HepG2 (cell line): ENCODE measurements at places on chromosomes 6 and 20. TPM values are rescaled to one million over a fixed set of nuclear protein-coding genes. Genes with fewer than 3 reads are reported as not detected.
A peak's percentile ranks its signal among the peaks of the same experiment; 100 is the strongest.

The CAGE1 gene
- 0.15 TPM in 1 of 2 replicates, not detected in the other for total RNA-seq

The NNAT gene
- not detected in 2 replicates for total RNA-seq

The SLC25A27 gene
- 0.32 and 0.46 TPM in 2 replicates for total RNA-seq

The MBOAT1 gene
- not detected in 2 replicates for total RNA-seq

The MAS1 gene
- total RNA-seq, result not detected in 2 replicates

The POPDC3 gene
- 0.20 TPM in 1 of 2 replicates, not detected in the other for total RNA-seq

The GTF3C6 gene
- 160 and 195 TPM in 2 replicates for total RNA-seq

The TRMT11 gene
- total RNA-seq, result 66.0 and 81.9 TPM in 2 replicates

- DNase-seq, result no peak
Observed at GRCh38 chr6:41678511-41679084, 40.3 kb downstream of the MDFI start.

- no peak for DNase-seq
Observed at GRCh38 chr20:12965870-12966251, 42.9 kb upstream of the SPTLC3 start.

- DNase-seq, result no peak
Observed at GRCh38 chr6:140711019-140711613, 1336.7 kb upstream of the CITED2 start.

DNA sequence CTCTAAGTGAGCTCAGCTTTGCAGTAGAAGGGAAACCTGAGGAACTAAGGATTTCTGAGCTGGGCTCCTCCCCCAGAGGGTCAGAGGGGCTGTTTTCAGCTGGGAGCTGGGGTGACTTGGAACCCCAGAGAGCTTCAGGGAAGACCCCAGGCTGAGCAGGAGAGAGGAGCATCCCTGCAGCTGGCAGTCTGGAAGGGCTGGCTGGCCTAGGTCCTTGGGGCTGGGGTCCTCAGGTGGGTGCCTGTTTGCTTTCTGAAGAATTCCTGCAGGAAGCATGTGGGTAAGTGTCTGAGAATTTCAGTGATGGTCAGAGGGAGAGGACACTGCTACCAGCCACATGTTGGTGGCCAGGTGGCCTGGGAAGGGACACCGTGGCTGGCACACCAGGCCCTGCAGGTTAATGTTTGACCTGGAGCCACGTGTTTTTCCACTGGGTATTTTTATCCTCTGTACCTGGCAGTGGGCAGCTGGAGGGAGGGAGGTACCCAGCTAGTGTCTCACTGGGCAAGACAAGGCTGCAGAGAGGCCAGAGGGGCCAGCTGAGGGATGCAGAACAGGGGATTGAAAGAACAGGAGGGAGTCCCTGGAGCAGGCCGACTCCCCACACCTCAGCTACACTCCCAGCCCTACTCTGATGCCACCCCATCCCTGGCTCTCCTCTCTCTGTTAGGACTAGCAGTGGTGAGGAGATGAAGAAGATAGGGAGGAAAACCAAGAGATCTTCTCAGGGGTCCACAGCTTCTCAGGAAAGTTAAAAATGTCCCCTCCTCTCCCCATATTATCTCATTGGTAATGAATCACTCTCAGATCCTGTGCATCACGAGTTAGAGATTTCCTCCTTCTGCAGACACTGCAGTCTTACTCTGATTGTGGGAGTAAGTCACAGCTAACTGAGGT lies 143.6 kb downstream of the VEGFA start:
- DNase-seq, result no peak

- peak; percentile 58 for DNase-seq
Observed at GRCh38 chr6:113690281-113691259, 166.6 kb upstream of the MARCKS start.

- DNase-seq, result no peak
Observed at GRCh38 chr20:1364106-1364505, 28.7 kb downstream of the FKBP1A start.

DNA sequence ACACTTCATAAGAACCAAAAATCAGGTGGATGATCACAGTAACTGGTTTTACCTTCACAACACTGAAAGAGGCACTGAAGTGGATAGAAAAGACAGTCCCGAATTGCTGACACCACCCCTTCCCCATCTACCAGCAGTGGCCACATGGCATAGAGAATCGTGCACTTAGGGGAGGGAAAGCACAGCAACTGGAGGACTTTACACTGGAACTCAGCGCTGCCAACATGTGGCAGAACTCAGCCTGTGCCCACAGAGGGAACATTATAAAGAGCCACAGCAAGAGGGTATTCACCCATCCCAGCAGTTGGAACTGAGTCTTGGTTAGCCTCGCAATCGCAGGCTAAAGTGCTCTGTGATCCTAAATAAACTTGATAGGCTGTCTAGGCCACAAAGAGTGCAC lies 6.5 kb upstream of the KIAA1586 start:
- no peak for DNase-seq

DNA sequence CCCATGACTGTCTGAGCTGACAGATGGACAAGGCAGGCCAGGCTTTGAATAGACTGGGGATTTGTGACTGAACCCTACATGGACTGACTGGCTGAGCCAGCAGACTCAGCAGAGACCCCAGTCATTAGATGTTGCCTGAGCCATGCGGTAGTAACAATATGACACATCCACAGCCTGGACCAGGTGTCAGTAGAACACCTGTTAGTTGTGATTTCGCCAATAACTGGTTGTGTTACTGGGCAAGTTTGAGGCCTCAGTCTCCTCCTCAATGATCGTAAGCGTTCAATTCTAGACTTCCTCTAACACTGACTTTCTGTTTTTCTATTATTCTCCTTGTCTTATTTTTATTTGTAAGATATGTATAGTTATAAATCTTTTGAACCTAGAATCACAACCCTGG lies 311.9 kb upstream of the MAP3K7 start:
- DNase-seq, result no peak

DNA sequence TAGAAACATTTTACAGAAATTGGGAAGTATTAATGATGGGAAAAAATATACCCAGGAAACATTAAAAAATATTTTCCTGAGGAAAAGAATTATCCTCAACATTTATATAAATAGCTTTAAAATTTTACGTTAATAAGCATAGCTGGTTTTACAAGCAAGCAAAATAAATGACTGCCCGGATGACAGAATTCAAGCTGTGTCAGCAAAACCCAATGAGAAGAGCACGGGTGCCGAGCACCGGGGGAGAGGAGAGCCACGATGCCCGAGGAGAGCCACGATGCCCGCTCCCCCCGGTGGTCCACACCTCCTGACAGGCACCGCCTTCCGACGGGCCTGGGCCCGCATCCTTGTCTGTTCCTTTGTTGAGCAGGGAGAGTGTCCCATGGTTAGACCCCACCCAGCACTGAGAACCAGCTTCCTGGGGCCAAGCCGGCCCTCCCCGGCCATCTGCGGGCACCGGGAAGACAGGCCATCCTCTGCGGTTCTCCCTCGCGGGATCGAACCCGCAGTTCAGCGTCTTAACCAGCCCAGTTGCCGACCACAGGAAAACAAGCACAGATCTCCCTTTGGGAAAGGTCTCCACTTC lies 63.3 kb upstream of the PDE10A start:
- DNase-seq, result no peak

GRCh38 chr20:32018269-32019155 lies 8.3 kb downstream of the CCM2L start:
- peak; percentile 76 for DNase-seq

GRCh38 chr6:34051331-34051919 lies 94.5 kb downstream of the GRM4 start:
- DNase-seq, result no peak

DNA sequence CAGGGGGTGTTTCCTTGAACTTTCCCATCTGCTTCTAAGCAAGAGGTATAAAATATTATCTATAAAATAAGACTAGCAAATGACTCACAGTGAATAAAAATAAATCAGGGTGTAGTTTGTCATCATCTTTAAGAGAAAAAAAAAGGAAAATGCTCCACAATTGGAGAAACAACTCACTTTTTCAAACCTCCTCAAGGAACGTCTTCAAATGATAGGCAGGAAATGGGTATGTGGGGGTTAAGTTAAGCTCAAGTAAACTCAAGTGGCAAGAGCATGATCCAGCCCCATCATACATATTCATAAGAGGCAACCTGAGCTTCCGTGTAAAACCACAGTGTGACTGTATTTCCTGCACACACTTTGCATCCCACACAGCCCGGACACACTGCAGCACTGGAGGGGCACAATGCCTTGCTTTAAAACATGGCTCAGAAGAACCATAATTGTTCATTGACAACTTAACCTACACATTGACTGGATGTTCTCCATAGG lies 58.5 kb upstream of the CEP85L start:
- DNase-seq, result no peak

DNA sequence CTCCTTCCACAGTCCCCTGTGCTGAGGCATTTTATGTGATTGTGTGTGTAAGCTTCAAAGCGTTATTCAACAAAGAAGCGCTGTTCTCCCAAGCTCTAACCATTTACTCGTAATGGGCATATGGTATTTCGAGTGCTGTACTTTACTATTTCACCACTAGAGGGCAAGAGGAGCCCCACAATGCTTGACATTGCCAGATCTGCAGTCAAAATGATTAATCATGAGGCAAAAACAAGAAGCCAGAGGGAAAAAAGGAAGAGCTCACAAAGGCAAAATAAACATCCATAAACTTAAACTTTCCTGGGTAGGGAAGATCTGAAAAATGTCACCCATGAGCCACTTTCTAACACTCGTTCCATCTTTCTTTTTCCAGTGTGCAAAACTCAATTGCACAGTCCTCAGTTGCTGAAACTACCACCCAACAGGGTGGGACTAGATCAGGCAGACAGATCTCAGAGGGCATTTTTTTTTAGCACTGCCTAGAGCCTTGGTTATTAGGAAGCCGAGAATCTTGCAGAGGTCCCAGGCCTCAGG lies 215.0 kb upstream of the PLCB4 start:
- DNase-seq, result peak; percentile 89

DNA sequence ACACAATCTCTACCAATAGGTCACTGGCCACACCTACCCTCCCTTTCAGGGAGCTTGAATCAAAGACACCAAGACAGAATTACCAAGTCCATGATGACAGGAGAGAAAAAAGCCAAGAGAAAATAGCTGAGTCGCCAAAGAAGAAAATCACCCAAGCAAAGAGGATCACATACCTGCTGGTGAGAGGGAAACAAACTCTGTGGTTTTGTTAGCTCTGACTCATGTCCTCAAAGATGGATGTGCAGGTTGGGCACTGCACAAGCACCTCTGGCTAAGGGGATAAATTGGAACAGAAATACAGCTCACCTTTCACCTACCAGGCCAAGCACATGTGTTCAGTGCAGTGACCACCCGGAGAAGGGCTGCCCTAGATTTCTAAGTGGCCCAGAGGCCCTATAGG lies 114.8 kb downstream of the TFAP2A start:
- DNase-seq, result no peak

DNA sequence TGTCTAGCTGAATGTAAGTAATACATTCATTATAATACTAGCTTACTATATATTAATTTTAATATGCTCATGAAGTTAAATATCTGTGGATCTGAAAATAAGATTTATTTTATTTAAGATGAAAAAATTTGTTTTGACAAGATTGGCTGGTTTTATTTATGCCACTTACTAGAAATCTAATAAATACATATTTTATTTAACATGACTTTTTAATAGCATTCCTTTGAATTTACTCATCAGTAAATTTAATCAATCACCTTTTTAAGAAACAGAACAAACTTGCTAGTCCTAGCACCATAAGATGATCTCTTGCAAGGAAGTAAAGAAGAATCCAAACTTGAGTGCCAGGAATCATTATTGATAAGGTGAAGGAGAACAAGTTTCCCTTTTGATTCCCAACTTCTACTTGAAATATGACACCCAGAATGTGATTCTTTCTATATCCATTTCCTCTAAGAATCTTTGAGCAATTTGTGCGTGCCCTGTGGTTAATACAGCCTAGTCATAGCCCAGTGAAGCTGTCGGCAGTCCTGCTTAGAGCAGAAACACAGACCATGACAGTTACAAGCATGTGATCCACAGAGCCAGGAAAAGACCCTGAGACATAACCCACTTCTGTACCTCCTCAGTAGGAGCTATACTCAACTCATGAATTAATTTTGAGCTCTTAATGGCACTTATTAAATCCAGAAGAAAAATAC lies 282.3 kb upstream of the QKI start:
- DNase-seq, result no peak

DNA sequence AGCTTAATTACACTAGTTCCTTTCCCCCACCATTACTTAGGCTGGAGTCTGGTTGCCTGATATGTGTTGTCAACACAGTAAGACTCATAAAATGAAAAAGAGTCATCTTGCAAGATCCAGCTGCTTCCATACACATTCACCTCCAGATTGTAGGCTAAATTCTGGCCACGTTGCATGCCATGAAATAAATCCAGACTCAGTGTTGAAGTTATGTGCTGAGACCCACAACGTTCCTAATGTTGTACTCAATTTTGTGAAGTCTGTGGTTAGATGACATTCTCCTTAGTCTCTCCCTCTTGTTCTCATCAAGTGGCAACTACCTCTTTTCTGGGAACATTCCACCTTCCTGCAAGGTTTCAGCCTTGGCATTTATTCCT lies 212.3 kb downstream of the LMBRD1 start:
- DNase-seq, result no peak

GRCh38 chr20:21583486-21584168 lies 69.8 kb upstream of the NKX2-2 start:
- DNase-seq, result no peak

DNA sequence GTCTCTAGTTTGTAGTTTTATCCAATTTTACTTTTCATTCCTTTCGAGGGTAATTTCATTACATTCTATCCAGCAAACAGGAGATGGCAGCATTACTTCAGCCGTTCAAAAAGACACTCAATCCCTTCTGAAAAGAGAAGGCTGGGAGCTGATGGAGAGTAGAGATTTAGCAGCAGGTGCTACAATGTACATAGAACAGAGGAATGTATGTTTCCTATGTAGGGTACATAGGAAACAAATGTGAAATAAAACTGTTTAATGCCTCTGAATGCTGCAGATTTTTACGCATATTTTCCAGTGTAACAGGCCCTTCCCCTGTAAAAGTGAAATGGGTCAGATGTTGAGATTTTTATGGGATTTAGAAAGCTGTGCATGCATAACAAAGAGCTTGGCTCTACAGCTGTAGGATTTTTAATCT lies 16.0 kb downstream of the RPS12 start:
- peak; percentile 33 for DNase-seq

GRCh38 chr6:17741507-17741906 lies 34.8 kb upstream of the NUP153 start:
- DNase-seq, result no peak

DNA sequence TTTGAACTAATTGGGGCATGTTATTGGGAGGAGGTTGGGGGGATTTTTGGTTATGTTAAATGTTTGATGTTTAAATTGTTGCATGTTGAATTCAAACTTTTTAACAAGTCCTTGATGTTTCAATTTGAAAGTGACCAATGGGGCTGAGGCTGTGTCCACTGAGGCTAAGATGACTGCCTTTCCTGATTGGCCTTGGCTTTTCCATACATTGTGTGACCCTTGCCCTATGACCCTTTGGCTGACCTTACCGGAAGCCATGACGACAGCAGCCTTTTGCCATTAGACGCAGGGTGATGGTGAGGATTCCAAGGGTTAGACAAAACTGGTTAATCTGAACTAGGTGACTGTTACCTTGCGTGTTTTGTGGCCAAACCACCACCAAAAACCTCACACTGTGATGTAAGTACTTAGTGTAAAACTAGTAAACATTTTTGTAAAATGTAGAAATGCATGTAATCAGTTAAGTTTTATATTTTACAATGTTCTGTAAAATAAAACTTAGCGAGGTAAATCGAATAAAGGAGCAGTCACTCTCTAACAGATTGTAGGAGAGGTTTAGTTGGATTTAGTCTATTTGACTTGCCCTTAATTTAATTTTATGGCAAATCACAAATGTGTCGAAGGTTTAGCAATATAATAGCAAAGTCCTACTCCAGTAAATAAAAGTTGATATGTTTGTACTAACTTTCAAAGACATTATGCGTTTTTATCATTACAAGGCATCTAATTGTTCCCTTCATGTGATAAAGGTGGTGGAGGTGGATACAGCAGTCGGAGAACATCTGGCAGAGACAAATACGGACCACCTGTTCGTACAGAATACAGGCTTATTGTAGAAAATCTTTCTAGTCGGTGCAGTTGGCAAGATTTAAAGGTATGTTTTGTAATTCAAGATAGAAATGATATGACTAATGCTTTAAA lies 1.6 kb downstream of the SRSF6 start:
- no peak for DNase-seq
